Dorsolateral prefrontal cortex (tissue), 122 donors: ENCODE measurements at places on chromosomes 3 and 15.

DNA sequence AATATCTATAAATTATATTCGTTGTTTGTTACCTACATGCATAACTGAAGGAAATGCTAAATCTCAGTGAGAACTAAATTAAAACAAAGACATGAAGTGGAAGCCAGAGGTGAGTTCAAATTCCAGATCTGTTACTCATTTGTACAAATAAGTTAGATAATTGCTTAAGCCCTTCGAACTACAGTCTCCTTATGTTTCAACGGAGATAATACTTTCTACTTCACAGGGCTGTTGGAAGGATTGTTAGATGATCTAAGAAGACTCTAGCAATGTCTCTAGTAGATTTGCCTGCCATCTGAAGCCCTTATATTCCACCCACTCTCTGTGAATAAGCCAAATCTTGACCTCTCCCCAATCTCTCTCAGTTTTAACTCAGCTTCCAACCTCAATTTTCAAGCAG is 125.8 kb downstream of the P2RY1 start:
- no peak for DNase-seq

DNA sequence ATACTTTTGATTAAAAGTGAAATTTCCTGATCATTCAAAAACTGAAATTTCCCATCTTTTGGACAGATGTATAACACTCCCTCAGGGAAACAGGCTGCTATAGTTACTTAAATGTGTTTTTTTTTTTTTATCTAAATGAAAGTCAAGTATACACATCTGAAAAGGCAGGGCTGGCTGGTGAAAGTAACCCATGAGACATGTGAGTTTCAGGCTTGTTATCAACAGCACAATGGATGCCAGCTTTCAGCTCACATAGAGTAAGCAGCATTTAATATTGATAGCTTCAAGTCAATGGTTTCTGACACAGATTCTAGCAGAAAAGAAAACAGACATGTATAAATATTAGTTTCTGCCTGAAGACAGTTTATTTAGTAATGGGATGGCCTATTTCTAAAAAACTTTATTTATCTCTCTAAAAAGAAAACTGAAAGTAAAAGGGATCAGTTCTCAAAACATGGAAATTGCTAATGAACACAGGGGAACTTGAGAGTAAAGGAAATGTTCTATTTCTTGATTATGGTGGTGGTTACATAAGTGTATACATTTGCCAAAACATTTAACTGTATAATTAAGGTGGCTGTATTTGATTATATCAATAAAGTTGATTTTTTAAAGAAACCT is 89.7 kb upstream of the CMC1 start:
- no peak for DNase-seq

- no peak for DNase-seq
Measured at GRCh38 chr3:43752905-43753304, 62.2 kb downstream of the ABHD5 start.

GRCh38 chr3:45771831-45772230 is 24.5 kb downstream of the SLC6A20 start:
- DNase-seq, result no peak

DNA sequence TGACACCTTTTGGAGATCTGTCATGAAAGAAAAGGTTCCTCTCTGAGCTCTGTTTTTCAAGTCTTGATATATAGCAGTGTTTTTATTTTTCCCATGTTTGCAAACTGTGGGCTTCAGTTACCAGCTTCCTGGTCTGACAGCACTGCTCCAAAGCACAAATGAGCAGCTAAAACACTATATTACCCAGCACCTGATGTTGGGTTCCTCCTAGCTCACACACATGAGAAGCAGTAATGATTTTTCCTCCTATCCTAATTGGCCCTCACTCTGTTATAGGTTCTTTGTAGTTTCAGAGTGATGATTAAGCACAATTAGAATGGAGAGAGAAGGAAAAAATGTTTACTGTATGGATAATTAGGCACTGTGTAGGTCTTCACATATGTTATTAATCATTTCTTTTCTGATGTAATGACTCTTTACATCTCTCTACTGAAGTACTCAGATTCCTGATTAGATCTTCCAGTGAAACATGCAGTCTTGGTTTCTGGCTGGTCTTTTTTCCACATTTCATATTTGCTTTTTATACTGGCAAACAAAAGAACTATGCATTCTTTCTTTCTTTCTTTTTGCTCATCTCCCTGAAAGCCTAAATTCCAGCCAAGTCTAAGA is 939.7 kb downstream of the NSUN3 start:
- DNase-seq, result no peak
